GM10248 (cell line): ENCODE measurements at places on chromosomes 12 and 14.

DNA sequence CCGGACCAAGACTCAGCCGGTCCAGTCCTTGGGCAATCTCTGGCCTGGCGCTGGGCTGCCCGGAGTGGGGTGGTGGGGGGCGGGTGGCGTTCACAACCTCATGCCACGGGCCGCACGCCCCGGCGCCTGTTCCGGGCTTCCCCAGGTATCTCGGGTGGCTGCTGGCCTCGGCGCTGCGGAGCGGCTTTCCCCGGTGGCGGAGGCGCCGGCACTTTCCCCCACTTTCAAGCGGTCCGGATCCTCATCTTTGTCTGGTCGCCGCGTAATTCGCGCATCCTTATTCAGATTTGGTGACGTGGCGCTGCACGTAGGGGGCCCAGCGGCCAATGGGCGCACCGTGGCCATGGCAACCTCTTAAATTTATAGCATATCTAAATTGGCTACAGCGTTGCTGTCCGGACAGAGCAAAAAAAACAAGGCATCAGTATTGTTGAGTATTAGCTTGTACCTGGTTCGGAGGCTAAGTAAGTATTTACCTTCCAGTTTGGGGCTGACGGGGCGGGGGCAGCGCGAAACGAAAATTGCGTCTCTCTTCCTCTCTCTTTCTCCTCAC, at the start of gene LHX5:
Gene LHX5, minus strand, starts transcription at position 253 of the 553 bp plus-strand sequence. CDS start 373 bp downstream, outside the sequence.
- no peak for DNase-seq

GRCh38 chr14:77423423-77423822, at the start of gene NOXRED1:
Gene NOXRED1 (minus strand): TSS chr14:77423523. CDS start chr14:77422889, 634 bp downstream.
- no peak for DNase-seq

- DNase-seq: no peak
Measured at GRCh38 chr12:121883315-121883660, 5.3 kb upstream of the PSMD9 start.

GRCh38 chr12:131536766-131537165, 174.1 kb upstream of the SFSWAP start:
- DNase-seq: no peak

- DNase-seq: no peak
Measured at GRCh38 chr12:75724928-75725312, 213.5 kb upstream of the KRR1 start.

DNA sequence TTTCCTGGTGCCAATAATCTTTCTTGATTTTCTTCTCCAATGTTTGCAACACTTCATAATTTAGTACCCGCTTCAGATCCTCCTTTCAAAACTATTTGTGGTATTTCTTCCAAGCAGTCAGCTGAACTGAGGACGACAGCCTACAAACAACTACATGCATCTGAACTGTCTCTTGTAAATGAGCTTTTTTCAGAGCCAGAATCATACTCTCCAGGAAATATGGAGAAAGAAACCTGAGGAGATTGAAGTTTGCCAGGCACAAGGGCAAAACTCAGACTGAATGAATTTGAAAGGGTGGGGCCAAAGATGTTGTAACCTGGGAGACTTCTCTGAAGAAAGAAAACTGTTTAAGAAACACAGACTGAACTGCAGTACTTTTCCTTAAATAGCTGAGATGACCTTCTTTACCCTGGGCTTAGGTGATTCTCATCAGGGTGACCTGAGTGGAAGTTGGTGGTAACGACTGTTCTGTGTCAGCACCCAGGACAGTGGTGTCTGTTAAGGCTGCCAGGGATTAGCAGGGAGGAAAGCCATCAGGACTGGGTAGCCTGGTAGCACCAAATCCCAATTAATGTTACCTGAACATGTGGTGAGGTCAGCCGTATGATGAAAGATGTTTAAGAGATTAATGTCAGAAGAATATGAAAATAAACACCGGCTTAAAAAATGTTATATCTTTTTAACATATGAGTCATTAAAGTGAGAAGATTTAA, 95.0 kb downstream of the TGFB3 start:
- no peak for DNase-seq

- DNase-seq: no peak
Measured at GRCh38 chr14:76763096-76764041, 2.1 kb downstream of the VASH1 start.

DNA sequence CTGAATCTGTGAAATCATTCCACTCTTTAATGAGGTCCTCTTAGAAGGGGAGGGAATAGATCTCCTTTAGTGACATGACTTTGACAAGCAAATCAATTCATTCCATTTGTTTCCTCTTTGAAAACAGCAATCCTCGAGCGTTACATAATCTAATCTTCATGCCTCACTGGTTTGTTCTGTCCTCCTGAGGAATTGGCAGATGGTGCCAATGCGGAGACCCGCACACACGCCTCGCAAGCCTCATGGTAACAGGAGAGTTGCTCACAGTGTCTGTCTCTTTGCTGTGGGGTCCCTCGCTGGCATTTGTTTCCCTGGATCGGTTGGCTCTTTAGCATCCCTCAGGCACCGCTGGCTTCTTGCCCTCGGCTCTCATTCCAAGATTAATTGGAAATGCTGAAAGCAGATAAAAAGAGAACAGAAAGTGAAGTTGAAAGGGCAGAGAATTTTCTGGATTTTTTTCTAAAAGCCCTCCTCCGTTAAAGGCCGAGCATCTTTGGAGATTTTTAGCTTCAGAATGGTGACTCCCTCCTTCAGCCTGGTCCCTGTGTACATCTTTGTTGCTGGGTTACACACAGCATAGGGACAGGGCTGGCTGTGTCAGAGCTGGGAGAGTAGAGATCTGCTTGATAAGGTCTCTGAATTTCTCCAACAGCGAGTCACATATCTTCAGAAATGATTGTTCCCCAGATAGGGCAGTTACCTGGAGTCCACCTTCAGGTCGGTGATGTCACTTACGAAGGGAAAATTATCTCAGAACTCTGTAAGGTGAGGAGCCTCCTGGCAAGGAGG, 10.1 kb upstream of the CABP1 start:
- DNase-seq: no peak

GRCh38 chr12:101474248-101474647, 888 bp upstream of the SPIC start:
- DNase-seq: no peak

DNA sequence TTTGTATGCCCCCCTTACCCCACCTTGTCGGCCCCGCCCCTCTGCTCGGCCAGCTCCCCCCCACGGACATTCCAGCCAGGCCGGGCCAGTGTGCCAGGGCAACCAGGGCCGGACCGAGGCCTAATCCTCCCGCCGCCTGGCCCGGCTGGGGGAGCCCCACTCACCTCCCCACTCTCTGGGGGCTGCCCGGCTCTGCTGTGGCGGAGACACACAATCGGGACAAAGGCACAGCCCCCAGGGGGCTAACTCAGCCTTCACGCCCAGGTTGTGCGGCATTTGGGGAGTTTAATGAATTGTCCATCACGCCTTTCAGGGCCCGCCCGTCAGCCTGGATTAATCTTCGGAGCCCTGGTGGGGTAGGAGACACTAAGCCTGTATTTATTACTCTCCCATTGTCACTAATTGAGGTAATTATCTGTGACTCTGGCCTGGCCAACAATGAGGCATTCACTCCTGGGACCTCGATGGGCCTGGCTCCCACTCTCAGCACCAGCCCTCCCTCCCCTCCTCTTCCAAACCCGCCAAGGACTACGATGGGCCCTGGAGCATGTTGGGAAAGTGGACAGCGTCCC, 8.7 kb downstream of the WNT1 start:
- no peak for DNase-seq

DNA sequence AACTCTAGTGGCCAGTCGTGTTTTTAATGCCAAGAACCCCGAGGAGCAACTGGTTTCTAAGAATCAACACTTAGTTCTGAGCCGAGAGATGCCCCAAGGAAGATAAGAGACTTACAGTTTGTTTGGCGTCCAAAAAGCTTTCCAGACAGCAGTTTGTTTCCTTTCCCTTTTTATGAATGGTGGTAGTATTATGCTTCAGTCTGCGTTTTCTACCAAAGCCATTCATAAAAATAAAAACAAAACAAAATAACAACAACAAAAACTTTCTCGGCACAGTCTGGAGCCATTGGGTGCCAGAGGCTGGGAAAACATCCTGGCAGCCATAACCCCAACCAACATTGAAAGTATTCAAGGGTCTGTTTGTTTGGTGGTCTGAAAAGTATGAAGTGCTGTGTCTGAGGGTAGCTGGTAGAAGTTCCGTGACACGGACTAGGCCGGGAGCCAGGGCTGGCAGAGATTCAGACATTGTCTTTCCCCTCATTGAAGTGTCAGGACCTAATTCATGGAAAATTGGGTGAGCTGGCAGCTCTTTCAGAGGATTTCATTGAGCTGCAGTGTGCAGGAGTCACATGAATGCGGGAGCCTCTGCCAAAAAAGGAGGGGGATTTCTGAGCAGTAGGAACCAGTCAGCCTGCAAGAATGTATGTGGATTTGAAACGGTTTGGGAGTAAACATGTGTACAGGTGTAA, 124.2 kb downstream of the HMGA2 start:
- DNase-seq: no peak

- no peak for DNase-seq
Measured at GRCh38 chr12:28035500-28035899, 63.0 kb upstream of the PTHLH start.

- DNase-seq: no peak
Measured at GRCh38 chr14:64755781-64756221, 51.6 kb downstream of the PLEKHG3 start.

GRCh38 chr14:22776215-22776614, 9.7 kb downstream of the OXA1L start:
- no peak for DNase-seq

- DNase-seq: no peak
Measured at GRCh38 chr14:47277703-47278102, 397.7 kb downstream of the MDGA2 start.

DNA sequence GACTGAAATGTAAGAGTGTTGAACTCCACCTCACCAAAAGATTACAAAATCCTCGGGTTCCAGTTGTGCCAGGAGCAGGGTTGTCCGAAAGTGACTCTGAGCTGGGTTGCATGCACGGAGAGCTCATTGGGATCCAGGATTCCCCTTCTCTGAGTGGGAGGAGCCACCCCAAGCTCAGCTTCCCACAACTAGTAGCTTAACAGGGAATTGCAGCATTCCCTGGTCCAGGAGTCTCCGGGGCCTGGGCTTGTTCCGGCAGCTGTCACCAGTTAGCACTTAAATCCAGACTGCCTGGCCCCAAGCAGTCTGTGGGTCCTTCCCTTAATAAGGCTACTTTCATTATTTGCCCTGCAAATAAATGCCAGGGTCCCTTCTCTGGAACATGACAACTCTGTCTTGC, 50.1 kb downstream of the CD9 start:
- no peak for DNase-seq

- no peak for DNase-seq
Measured at GRCh38 chr12:91781114-91781513, 364.5 kb downstream of the BTG1 start.

DNA sequence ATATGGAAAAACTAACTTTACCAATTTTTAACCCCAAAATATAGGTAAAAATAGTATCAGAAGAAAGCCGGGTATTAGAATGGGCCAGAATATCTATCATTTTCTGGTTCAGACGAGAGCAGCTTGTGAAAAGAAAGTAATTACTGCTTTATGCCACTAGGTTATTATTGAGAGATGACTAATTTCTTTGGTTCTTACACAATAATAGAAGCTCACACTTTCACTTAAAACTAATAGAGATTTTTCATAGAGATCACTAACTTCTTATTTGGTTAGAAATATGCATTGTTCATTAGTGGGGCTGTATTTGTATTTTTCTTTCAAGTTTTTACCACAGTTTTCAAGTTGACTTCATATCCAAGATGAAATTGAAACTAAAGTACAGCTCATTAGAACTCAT, 1241.2 kb upstream of the FLRT2 start:
- DNase-seq: no peak

DNA sequence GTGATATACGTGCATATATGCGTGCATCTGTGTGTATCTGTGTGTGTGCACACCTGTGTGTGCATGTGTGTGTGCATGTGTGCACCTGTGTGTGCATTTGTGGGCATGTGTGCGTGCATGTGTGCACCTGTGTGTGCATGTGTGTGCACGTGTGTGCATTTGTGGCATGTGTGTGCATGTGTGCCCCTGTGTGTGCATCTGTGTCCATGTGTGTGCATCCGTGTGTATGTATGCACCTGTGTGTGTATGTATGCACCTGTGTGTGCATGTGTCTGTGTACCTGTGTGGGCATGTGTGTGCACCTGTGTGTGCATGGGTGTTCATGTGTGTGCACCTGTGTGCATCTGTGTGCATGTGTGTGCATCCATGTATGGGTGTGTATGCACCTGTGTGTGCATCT, 167.8 kb upstream of the SFSWAP start:
- DNase-seq: no peak

DNA sequence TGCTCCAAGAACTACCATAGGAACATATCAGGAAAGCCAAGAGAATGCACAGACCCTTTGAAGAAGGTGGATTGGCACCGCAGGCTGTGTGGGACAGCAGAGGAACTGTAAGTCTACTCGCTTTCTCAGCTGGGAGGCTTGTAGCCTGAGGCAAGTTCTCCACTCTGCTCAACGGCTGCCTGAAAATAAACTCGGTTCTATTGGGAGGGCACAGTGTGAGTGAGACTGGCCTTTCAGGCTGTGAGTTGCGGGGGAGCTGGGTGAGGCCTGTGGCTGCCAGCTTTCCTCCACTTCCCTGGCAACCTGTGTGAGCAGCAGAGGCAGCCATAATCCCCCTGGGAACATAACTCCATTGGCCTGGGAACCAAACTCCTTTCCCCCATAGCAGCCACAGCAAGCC, 132.1 kb downstream of the ANKS1B start:
- DNase-seq: no peak

- DNase-seq: no peak
Measured at GRCh38 chr12:131371401-131372170, 339.3 kb upstream of the SFSWAP start.

- DNase-seq: no peak
Measured at GRCh38 chr14:105005329-105005928, 15.5 kb downstream of the CDCA4 start.

DNA sequence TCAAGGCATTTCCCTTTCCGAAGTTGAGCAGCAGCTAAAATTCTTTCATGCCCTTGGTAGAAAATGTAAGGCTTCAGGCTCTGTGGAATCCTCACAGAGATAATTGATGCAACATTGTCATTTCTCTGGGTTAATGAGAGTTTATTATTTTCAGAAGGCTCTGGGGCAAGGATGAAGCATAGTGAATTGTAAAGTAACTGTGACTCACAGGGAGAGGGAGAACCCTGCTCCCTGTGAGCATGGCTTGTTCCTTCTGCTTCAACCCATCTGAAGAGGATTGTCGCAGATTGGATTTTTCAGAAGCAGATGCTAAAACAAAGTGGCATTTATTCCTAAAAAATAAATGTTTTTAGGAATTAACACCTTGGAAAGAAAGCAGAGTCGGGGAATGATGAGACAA, 41.2 kb downstream of the APOBEC1 start:
- DNase-seq: no peak

- no peak for DNase-seq
Measured at GRCh38 chr12:75305412-75306332, 24.5 kb downstream of the CAPS2 start.

DNA sequence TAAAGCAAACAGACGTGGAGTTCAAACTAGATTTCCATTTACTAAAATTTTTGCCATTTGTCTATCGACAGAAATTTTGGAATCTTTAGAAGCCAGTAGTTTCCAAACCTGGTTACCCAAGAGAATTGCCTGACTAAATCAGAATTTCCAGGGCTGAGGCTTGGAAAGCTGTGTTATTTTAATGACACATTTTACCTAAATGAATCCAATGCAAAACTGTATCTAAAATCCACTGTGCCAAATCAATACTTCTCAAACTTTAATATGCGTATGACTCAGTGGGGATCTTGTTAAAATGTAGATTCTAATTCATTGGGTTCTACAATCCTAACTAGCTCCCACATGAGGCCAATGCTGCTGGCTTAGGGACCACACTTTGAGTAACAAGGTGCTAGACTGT, 35.0 kb upstream of the TC2N start:
- no peak for DNase-seq

GRCh38 chr14:90301668-90302090, 30.1 kb downstream of the NRDE2 start:
- no peak for DNase-seq

GRCh38 chr12:56162468-56163290, 4.5 kb downstream of the MYL6 start:
- no peak for DNase-seq
